ENCODE measurements at places on chromosomes 2 and 18. TPM values are rescaled to one million over a fixed set of nuclear protein-coding genes. Genes with fewer than 3 reads are reported as not detected.

The ZNF892 gene
- total RNA-seq: 2.9 TPM

DNA sequence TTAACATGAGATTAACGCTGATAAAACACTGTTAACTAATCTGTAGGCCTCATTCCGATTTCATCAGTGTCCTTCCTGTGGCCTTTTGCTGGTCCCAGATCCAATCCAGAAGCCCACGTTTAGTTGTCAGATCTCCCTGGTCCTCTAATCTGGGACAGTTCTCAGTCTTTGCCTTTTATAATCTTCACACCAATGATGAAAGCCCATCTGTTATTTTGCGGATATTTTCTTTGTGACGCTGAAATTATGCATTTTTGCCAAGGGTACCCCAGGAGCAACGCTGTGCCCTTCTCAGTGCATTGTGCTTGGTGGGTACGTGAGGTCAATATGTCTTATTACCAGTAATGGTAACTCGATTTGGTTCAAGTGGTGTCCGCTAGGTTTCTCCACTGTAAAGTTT is 51.1 kb downstream of the COPS8 start:
- H3K36me3 ChIP-seq: no peaks in the 10 kb centered on the region
- no peaks in the 10 kb centered on the region for H3K4me1 ChIP-seq
- no peak overlapping the region for H3K4me3 ChIP-seq
- no peak for DNase-seq

The GKN1 gene
- total RNA-seq: not detected

The RNF152 gene
- 0.18 TPM for total RNA-seq
